ENCODE measurements at places on chromosomes 16 and 17. TPM values are rescaled to one million over a fixed set of nuclear protein-coding genes. Genes with fewer than 3 reads are reported as not detected.

The KCNH6 gene
- total RNA-seq = 9.0 TPM

The SP6 gene
- 75.1 TPM for total RNA-seq

The CCL1 gene
- total RNA-seq = not detected

The ZNF19 gene
- 6.0 TPM for total RNA-seq

DNA sequence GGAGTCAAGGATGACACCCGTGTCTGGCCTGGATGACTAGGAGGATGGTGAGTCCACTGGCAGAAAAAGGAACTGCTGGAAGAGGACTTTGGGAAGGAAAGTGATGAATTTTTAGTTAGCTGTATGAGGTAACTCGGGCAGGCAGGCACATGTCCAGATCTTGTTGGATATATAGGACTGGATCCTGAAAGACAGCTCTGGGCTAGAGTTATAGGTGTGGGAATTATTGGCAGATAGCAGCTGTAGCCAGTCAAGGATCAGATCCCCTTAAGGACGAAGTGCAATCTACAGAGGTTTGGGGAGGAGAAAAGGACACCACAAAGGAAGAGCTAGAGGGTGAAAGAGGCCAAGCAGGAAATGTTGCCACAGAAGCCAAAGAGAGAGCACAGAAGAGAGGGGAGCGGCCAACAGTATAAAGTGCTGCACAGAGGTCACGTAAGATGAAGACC, 10.1 kb downstream of the CYB5D1 start:
- H3K27me3 ChIP-seq = no peaks in the 10 kb centered on the region
- DNase-seq = no peak
- no peak overlapping the region for H3K27ac ChIP-seq

DNA sequence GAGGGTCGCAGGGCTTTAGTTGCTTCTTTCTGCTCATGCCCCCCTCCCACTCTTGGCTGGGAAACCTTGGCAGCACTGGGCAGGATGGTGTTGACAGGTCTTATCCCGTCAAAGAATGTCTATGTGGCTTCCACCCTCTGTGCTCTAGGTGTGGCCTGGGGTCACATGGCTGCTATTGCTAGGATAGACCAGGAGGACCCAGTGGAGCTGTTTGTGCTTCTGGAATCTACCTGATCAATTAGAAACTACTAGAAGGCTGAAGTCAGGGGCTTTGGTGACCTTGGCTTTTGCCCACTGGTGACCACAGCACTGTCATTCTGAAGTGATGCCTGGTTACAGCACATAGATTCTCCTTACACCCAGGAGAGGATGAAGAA, 105.8 kb downstream of the CMIP start:
- H3K27me3 ChIP-seq = no peaks in the 10 kb centered on the region
- DNase-seq = no peak
- no peak overlapping the region for H3K4me3 ChIP-seq
- H3K4me1 ChIP-seq = peaks cover 48% of the 10 kb centered on the region
- H3K27ac ChIP-seq = no peak overlapping the region

- peaks cover 13% of the 10 kb centered on the region for H3K4me1 ChIP-seq
- H3K36me3 ChIP-seq = no peaks in the 10 kb centered on the region
- H3K27me3 ChIP-seq = peaks cover 19% of the 10 kb centered on the region
- peak overlapping the region; percentile 6 for H3K4me3 ChIP-seq
- no peak for DNase-seq
These were observed 192.9 kb downstream of the MAF start for GRCh38 chr16:79407461-79408135.

DNA sequence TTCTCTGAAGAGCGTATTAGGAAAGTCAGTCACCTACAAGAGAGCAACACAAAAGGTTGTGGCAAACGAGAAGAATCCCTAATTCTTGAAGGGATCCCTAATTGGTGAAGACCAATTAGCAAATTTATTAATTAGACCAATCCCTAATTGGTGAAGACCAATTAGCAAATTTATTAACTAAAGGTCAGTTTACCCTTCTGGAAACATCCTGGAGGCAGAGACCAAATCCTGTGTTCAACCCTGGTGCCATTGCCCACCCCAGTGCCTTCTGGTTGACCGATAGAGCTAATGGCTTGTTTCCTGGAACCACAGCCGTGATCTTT, 74.2 kb downstream of the WIPI1 start:
- DNase-seq = no peak
- no peaks in the 10 kb centered on the region for H3K36me3 ChIP-seq
- H3K4me3 ChIP-seq = no peak overlapping the region
- peaks cover 37% of the 10 kb centered on the region for H3K4me1 ChIP-seq
- no peaks in the 10 kb centered on the region for H3K27me3 ChIP-seq

DNA sequence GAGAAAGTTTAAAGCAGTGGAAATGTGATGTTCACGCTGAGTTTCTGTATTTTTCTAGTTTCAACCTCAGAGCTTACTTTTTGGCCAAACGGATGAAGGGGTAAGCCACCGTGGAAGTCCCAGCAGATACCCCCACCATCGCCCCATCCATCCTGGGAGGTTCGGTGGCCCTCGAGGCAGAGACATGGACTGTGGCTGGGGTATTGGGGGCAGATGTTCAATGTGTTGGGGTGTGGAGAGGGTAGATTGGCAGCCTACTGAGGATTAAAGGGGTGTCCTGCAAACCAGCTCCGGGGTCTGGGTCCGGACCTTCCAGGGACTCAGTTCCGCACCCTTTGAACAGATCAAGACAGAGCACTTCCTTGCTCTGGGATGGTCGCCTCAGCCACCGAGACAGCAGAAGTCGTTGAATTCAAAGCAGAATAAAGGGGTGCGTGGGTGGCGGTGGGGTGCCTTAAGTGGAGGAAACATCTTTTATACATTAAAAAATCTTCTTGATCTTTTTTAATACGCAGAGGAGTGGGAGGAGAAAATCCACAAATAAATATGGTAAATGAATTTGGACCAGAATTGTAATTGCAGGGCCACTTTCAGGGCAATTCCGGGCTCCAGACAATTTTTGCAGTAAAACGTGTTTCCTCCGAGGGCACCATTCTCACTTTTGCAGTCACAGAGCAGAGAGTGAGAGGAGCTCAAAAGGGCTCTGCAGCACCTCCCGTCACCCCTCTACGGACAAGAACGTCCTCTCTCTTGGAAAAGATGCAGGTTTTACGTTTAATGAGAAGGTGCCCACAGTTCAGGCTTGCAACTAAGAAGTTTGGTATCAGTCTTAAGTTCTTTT, 8.2 kb upstream of the CBX8 start:
- no peak for DNase-seq
- H3K27ac ChIP-seq = peak overlapping the region; percentile 68
- H3K36me3 ChIP-seq = peaks cover 8% of the 10 kb centered on the region
- peak overlapping the region; percentile 81 for H3K4me3 ChIP-seq
- H3K4me1 ChIP-seq = peaks cover 22% of the 10 kb centered on the region
- H3K27me3 ChIP-seq = peaks cover 86% of the 10 kb centered on the region

DNA sequence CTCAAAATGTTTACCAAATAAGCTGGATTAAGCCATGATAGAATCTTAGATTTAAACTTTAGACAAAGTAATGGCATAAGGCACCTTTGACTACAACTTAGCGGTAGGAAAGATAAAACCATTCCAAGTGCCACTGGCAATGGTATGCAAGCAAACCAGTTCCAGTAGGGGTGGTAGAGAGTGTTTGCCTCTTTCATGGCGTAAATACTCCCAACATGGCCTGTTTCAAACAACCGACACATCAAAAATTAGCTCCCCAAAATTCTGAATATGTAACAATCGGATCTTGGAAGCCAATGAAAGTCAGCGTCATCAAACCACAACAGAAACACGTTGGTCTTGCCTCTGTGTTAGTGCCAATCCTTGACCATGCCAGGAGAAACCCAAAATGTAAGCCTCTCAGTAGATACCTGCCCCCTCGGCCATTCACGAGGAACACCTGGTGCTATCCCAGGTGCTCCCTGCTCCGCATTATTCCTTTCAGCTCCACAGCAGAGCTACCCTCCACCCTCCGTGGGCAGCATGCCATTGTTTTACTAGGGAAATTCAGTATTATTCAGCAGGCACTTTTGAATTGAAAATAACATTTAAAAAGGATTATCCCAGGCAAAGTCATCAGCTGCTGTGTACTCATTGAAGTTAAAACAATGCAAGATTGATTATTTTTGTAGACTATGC, 307.8 kb upstream of the CDH11 start:
- no peak overlapping the region for H3K27ac ChIP-seq
- H3K36me3 ChIP-seq = no peaks in the 10 kb centered on the region

- no peaks in the 10 kb centered on the region for H3K36me3 ChIP-seq
- H3K4me1 ChIP-seq = peaks cover 16% of the 10 kb centered on the region
- H3K27me3 ChIP-seq = no peaks in the 10 kb centered on the region
These were observed at the start of gene PAM16 for GRCh38 chr16:4350787-4351659. PAM16 (minus strand) TSS chr16:4351321; CDS start chr16:4351234, 87 bp downstream.

DNA sequence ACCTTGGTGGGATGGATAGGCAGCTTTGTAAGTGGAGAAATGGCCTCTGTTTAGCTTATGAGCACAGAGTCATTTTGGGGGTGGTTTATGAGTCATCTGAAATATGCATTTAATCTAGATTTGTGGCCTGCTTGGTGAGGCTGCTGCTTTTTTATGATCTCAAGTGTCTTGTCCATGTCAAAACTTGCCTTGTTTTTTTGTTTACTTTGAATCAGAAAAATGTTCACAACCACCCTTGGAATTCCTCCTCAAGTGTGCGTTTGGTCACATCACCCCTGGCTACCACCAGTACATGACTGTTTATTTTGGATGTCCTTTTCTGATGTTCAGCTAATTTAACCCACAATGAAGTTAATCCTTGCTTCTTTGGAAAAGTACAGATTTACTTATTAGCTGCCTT, 64.6 kb downstream of the FTO start:
- no peak overlapping the region for H3K4me3 ChIP-seq
- peaks cover 29% of the 10 kb centered on the region for H3K4me1 ChIP-seq
- H3K27ac ChIP-seq = no peak overlapping the region
- H3K36me3 ChIP-seq = peaks cover 4% of the 10 kb centered on the region
- no peaks in the 10 kb centered on the region for H3K27me3 ChIP-seq

- DNase-seq = no peak
- peak overlapping the region; percentile 79 for H3K4me3 ChIP-seq
- H3K36me3 ChIP-seq = peaks cover 10% of the 10 kb centered on the region
- peaks cover 8% of the 10 kb centered on the region for H3K4me1 ChIP-seq
These were observed 17.2 kb downstream of the CD300LB start for GRCh38 chr17:74513987-74514631.

- no peaks in the 10 kb centered on the region for H3K27me3 ChIP-seq
- no peak for DNase-seq
- no peak overlapping the region for H3K27ac ChIP-seq
- H3K4me1 ChIP-seq = peaks cover 5% of the 10 kb centered on the region
- H3K4me3 ChIP-seq = no peak overlapping the region
These were observed 55.0 kb upstream of the CLEC19A start for GRCh38 chr16:19230575-19230974.

DNA sequence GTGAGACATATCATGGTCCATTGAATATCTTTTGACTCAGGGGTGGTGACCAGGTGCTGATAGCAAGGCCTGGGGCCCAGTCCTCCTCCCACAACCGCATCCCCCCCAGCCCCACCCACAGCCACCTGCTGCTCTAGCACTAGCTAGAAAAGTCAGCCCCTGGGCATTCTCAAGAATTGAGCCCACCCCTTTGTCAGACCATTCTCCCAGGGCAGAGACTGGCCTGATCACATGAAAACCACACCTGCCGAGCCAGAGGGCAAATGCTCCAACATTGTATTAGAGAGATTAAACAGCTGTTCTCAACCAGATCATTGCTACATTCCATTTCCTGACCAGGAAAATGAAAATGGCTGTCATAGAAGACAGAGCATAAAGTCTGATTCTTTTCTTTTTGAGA, 62.4 kb downstream of the RAB11FIP4 start:
- H3K4me3 ChIP-seq = no peak overlapping the region
- H3K36me3 ChIP-seq = no peaks in the 10 kb centered on the region

GRCh38 chr17:45342306-45342705, 25.5 kb upstream of the MAP3K14 start:
- H3K36me3 ChIP-seq = no peaks in the 10 kb centered on the region
- H3K4me3 ChIP-seq = no peak overlapping the region
- no peak for DNase-seq
- H3K4me1 ChIP-seq = peaks cover 30% of the 10 kb centered on the region

DNA sequence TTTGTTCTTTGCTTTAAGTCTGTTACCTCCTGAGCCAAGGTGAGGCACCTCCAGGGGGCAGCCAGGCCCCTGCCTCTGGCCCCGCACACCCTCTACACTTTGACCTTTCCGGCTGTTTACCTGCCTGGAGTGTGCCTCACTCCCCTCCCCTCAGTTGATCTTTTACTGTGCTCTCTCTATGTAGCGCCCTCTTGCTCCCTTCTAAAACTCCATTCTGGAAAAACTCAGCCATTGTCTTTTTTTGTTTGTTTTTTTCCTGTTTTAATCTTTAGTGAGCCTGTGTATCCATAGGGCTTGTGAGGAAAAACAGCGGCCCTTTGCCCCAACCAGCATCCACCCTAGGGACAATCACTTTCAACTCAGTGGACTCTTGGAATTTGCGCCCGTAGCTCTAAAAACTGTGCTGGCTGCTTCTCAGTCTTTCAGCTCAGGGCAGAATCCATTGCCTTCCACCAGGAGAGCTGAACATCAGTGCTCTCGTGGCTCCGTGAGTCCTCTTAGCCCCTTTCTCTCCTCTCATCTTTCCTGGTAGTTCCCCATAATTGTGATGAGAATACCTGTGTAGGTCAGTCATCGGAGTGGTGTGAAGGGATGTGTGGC, 4.3 kb downstream of the AMDHD2 start:
- peaks cover 7% of the 10 kb centered on the region for H3K4me1 ChIP-seq
- H3K4me3 ChIP-seq = peak overlapping the region; percentile 69
- peaks cover 8% of the 10 kb centered on the region for H3K36me3 ChIP-seq
- DNase-seq = no peak
- no peaks in the 10 kb centered on the region for H3K27me3 ChIP-seq

DNA sequence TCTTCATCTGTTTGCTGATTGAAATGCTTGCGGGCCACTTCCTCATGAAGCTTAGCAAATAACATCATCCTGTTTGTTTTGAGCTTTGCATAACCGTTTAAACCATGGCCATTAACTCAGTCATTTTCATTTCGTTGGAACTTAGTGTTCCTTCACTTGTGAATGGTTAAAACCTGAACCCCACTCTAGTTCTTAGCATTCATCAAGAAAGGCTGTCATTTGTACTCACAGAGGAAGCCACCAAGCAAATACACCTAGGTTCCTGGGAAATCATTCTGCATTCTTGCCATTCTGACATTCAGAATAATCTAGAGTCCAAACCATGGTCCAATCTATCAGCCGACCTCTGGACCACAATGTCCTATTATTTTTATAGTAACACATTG, 8.4 kb upstream of the TAT start:
- H3K4me1 ChIP-seq = no peaks in the 10 kb centered on the region
- no peak for DNase-seq

GRCh38 chr17:64400642-64401041, 10.0 kb upstream of the PECAM1 start:
- H3K4me3 ChIP-seq = no peak overlapping the region
- no peak for DNase-seq
- H3K27me3 ChIP-seq = no peaks in the 10 kb centered on the region
- H3K4me1 ChIP-seq = peaks cover 5% of the 10 kb centered on the region
- no peaks in the 10 kb centered on the region for H3K36me3 ChIP-seq

Measured in type B pancreatic cell (in vitro differentiated cells).